ENCODE measurements at places on chromosomes 5 and 9.

GRCh38 chr5:4772591-4772990, 367.5 kb upstream of the ADAMTS16 start:
- no peak for DNase-seq

- DNase-seq: peak; percentile 10
These were observed 86.2 kb downstream of the PTPN3 start for GRCh38 chr9:109411798-109412352.

GRCh38 chr5:117065800-117066199, 491.2 kb upstream of the SEMA6A start:
- no peak for DNase-seq

DNA sequence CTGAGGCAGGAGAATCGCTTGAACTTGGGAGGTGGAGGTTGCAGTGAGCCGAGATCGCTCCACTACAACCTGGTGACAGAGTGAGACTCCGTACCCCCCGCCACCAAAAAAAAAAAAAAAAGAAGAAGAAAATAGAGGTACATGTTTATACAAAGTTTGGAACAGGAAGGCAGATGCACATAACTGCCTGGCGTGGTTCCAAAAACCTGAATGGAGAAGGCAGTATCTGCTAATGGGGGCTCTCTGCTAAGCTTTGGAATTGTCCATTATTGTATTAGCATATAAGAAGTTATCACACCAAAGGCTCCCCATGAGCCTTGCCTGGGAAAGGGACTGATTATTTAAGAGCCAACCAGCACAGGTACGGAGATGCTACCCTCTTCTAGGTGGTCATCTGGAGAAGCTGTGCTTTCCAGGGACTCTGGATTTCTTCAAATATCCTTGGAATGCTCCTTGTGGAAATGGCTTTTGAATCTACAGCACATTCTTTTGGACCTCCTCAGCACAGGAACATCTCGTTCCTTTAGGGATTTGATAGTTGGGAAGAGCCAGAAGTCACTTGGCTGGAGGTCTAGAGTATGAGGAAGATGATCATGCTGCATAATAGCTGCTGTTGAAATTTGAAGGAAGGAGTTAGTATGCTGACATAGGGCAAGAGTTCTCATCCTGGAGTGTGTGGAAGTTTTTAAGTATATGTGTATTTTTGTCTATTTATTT, 42.5 kb upstream of the ABCA1 start:
- no peak for DNase-seq

GRCh38 chr5:149824120-149824519, 94.0 kb downstream of the PPARGC1B start:
- DNase-seq: no peak

GRCh38 chr9:110997847-110998246, 40.4 kb downstream of the LPAR1 start:
- DNase-seq: no peak

- no peak for DNase-seq
These were observed 32.7 kb downstream of the MTAP start for GRCh38 chr9:21835121-21835520.

DNA sequence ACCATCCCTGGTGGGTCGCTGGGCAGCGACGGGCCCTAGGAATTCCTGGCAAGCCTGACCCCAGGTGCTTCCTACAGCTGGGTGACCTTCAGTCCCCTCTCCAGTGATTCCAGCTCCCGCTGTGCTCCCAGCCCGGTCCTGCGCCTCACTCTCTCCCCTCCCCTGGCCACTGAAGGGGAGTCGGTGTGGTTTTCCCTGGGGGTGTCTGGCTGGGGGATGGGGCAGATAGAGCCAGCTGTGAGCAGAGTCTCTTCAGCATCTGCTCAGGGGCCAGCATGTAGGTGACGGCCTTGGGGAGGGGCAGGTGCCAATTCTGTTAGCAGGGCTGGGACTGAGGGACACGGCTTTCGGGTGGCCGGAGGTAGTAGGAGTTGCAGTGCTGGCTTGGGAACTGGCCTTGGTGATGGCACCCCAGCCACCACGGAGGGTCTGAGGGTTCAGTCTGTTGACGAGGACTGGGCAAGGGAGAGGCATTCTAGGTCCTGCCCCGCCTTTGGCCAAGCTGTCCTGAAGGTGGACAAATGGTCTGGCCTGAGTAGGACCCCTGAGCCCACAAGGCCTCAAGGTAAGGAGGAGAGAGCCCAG, 3.2 kb downstream of the GPSM1 start:
- no peak for DNase-seq

DNA sequence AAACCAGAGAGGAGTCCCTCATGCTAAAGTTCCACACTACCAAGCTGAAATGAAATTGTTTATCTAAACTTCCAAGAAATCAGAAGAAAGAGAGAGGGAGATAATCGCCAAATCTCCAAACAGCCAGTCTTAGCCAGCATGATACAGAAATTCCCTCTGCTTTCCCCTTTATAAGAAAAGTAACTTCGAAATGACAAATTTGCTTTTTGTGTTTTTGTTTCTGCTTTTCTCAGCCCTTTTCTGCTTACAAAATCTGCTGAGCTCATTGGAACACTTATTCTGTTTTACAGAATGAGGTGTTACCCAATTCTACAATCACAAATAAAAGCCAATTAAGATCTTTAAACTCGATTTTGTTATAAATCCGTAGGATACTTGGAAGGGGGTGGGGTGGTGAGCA, 72.9 kb downstream of the SFXN1 start:
- DNase-seq: no peak

DNA sequence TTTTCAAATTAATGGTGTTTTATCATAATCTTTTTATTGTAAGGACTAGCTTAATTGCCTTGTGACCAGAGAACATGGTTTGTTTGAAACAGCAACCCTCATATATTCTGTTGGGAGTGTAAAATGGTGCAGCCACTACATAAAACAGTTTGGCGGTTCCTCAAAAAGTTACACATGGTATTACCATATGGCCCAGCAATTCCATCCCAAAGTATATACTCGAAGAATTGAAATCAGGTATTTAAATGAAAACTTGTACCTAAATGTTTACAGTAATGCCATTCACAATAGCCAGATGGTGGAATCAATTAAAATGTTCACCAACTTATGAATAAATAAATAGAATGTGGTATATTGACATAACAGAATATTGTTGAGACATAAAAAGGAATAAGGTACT, 14.8 kb upstream of the IL33 start:
- no peak for DNase-seq

GRCh38 chr5:161697001-161697400, 11.5 kb downstream of the GABRA6 start:
- no peak for DNase-seq

DNA sequence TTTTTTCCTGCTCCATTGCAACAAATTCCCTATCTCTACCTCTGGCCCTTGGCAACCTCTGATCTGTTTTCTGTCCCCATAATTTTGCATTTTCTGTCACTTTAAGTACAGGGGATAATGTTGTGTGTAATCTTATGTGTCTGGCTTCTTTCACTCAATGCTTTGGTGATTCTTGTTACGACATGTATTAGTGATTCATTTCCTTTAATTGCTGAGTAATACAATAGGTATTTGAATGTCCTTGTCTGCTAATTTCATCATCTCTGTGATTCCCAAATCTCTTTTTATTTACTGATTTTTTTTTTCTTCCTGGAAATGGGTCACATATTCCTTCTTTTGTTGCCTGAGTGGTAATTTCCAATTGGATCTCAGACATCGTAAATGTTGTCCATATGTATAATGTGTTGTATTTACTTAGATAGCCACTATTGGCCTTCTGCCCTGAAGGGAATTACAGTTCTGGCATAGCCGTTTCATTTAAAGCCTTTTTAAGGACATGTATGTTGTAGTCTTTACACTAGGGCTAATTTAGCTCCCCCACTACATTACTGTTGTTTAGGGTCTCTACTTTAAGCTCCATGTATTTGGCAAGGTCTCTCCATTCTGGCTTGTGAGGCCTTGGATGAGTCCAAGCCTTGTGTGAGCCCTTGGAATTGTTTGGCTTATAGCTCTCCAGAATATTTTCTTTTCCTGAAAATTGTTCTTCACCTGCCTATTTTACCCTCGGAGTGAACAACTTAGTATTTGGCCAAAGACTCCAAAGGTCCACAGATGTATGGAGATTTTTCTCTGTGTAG, 683.8 kb downstream of the LRRC70 start:
- no peak for DNase-seq

DNA sequence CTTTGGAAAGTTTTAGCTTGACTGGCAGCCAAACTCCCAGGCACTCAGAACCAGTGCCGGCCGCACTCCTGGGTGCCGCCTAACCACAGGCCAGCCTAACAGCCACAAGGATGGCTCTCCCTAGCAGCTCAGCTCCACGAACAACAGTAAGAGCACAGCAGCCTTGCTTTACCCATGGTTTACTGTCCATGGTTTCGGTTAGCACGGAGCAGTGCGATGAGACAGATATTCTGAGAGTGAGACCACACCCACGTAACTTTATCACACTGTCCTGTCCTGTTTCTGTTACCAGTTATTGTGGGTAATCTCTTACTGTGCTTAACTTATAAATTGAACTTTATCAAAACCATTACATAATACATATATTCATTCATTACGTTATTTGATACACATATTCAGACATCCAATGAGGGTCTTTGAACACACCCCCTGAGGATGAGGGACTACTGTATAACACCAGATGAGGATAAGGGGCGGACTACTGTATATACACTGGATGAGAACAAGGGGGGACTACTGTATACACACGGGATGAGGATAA, 12.4 kb downstream of the CLPTM1L start:
- no peak for DNase-seq

DNA sequence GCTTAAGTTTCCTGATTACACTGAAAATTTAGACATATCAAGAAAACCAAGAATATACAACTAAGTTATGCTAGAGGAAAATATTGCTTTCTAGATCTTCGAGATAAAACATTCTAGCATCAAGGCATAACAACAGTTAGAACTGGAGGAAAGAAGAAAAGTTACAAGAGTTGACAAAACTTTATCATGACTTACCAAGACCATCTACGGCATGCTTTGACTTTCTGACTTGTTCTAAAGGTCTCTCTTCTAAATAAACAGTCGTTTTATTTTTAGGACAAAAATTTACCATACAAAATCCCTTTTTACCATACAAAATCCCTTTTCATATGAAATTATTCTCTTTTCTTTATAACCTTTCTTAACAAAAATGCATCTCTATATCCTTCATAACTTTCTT, 1110.1 kb upstream of the CDH10 start:
- no peak for DNase-seq

- DNase-seq: no peak
These were observed 72.1 kb upstream of the ZNF618 start for GRCh38 chr9:113803811-113804589.

- no peak for DNase-seq
These were observed 4.6 kb downstream of the AP3B1 start for GRCh38 chr5:78289911-78290310.

DNA sequence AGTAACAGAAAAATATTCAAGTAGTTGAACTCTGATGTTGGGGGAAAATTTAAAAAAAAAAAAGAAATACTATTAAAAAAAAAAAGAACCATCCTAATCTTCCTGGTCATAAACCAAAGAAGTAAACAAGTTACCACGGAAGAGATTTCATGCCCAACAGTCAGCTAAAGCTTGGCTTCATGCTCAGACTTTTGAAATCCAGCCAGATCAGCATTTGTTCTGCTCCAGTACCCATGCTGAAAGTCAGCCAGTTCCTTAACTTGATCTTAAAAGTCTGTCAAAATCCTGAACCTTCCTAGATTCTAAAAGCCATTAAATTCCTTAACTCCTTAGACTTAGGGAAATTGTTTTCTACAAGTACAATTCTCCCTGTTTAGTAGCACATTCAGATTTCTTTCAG, 908.7 kb upstream of the CDH9 start:
- DNase-seq: no peak

- DNase-seq: no peak
These were observed 48.9 kb downstream of the NTRK2 start for GRCh38 chr9:84718476-84718875.

- no peak for DNase-seq
These were observed 8.3 kb downstream of the BHMT2 start for GRCh38 chr5:79077680-79078365.

- DNase-seq: no peak
These were observed 64.8 kb downstream of the CARTPT start for GRCh38 chr5:71783891-71784290.

DNA sequence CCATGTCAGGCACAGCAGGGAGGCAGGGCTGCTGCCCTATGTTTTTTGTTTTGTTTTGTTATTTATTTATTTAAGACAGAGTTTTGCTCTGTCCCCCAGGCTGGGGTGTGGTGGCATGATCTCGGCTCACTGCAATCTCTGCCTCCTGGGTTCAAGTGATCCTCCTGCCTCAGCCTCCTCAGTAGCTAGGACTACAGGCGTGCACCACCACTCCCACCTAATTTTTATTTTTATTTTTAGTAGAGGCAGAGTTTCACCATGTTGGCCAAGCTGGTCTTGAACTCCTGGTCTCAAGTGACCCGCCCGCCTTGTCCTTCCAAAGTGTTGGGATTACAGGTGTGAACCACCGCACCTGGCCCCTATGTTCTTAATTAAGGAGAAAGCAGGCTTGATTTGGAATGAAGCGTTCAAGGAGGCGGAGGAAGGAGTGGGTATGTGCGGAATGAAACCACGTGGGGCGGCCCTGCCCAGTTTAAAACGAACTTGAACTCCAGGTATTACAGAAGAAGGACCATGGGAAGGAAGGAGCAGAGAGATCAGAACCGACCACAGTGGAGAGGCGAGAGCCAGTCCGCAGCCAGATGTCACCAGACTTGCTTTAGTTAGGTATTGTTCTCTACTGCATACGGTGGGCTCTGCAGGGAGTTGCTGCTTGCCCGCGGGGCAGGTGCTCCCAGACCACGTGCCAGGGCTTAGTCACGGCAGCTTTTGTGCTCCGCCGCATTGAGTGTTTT, 34.9 kb upstream of the EPB41L4B start:
- DNase-seq: no peak

DNA sequence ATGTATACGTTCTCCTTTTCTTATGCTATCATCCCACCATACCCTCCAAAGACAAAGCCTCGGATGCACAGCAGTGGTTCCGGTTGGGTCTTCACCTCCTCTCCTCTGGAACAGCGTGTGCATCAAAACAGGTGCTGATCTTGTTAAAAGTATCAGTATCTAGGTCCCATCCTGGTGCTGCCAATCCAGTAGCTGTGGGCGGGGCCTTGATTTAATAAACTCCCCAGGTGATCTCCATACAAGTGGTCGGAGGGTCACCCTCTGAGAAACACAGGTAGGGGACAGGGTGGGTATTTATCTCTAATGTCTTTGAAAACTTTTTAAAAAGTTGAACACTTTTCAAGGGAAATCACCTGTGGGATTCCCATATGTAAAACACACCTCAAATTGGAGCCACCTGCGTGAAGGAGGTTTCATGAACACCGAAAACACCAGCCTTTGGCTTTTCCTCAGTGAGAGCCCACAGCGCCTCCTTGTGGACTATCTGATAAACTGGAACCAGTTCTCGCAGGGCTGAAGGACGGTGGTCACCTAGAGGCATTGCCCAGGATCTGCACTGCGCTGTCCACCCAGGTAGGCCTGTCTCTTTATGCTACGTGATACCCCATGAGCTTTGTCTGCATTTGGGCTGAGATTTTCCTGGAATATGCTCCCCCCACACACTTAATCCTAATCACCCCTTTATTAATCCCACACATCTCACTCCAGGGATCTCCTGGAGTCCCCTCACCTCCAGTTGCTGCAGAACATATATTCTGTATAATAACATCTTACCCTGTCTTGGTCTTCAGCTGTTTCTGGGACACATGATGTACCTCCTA, 80.5 kb upstream of the EPB41L4B start:
- peak; percentile 38 for DNase-seq

GRCh38 chr5:148723143-148723542, 68.8 kb upstream of the HTR4 start:
- DNase-seq: no peak
